ENCODE measurements at places on chromosomes 5 and 9. TPM values are rescaled to one million over a fixed set of nuclear protein-coding genes. Genes with fewer than 3 reads are reported as not detected.

- H3K27ac ChIP-seq: no peak overlapping the region
- H3K4me3 ChIP-seq: no peak overlapping the region
- no peaks in the 10 kb centered on the region for H3K4me1 ChIP-seq
- H3K27me3 ChIP-seq: peaks cover 15% of the 10 kb centered on the region
Observed at GRCh38 chr9:91992461-91993041, 42.5 kb upstream of the ROR2 start.

LYRM7 gene
- total RNA-seq: 16.6 TPM

FOXD4 gene
- total RNA-seq: not detected

FOXD4L3 gene
- total RNA-seq: not detected

DNA sequence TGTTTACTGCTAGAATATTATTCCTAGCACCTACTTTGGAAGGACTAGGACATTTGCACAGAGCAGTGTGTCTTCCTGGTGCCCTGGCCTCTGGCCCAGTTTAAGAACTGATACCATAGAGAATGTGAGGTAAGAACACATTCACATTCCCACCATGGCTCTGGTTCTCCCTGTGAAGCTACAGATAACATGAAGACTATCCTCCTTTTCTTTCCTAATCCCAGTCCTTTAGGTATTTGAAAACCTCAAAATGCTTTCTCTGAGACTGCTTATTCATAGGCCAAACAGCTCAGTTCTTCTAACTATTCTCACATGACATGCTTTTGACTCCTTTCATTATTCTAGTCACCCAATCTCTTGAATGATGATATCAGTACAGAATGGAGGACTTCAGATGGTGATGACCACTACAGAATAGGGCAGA is 11.9 kb downstream of the FAM219A start:
- peaks cover 6% of the 10 kb centered on the region for H3K4me1 ChIP-seq
- H3K36me3 ChIP-seq: no peaks in the 10 kb centered on the region
- H3K4me3 ChIP-seq: no peak overlapping the region
- H3K27me3 ChIP-seq: no peaks in the 10 kb centered on the region
- DNase-seq: no peak

PCDHB9 gene
- not detected for total RNA-seq

OR1J2 gene
- not detected for total RNA-seq

GRCh38 chr5:21594566-21594965 is 1258.6 kb downstream of the CDH12 start:
- no peak overlapping the region for H3K27ac ChIP-seq
- H3K27me3 ChIP-seq: no peaks in the 10 kb centered on the region
- peaks cover 2% of the 10 kb centered on the region for H3K36me3 ChIP-seq
- no peak for DNase-seq
- no peaks in the 10 kb centered on the region for H3K4me1 ChIP-seq

BHMT gene
- total RNA-seq: not detected

GRCh38 chr9:114462791-114463190 is 42.5 kb downstream of the WHRN start:
- no peak overlapping the region for H3K27ac ChIP-seq
- H3K4me1 ChIP-seq: no peaks in the 10 kb centered on the region
- H3K27me3 ChIP-seq: no peaks in the 10 kb centered on the region
- H3K36me3 ChIP-seq: no peaks in the 10 kb centered on the region

CCDC152 gene
- 6.2 TPM for total RNA-seq

DNA sequence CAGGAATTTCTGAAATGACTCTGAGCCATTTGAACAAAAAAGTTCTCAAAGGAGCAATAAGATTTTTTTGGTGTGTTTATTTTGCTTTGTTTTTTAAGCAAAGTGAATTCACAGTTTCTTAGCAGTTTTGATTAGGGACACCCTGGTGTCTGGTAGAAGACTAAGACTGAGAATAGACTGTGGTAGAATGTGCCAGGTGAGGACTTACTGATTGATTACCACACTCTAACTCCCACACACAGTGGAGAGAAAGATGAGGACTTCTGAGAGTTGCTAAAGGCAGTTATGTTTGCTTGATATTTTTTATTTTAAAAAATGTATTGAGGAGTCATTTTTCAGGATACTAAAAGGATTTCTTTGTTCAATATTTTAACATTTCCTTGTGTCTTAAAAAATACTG is 175.1 kb downstream of the CD180 start:
- H3K27ac ChIP-seq: no peak overlapping the region
- H3K36me3 ChIP-seq: peaks cover 4% of the 10 kb centered on the region
- H3K4me1 ChIP-seq: peaks cover 30% of the 10 kb centered on the region
- DNase-seq: no peak

DNA sequence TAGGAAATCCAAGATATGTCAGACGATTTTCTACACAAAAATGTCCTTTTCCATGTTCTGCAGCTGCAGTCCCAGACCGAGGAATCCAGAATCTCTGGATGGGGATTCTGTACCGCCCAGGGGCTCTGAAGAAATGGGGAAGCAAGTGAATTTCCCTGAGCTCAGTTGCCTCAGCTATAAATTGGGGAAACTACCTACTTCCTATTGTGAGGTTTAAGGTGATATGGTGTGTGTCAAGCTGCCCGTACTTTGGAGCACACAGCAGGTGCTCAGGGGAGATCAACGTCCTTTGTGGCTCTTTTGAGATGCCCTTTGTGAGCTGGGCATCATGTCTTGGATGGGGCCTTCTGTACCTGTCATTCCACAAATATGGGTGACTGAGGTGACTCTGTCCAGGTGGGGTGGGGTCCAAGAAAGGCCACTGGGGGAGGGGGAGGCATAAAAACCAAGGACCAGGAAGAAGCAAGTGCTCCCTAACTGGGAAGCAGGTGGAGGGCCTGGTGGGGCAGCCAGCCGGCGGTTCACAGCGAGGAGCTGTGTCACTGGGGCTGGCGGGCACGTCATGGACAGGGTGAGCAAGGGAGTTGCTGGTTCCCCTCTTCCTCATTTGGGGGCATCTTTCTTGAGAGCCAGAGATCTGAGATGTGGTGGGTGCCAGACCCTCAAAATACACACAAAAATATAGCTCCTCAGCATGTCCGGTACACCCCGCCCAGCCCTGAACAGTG is 116.0 kb downstream of the CRB2 start:
- H3K4me1 ChIP-seq: no peaks in the 10 kb centered on the region
- H3K27me3 ChIP-seq: no peaks in the 10 kb centered on the region
- DNase-seq: no peak
- H3K36me3 ChIP-seq: no peaks in the 10 kb centered on the region
- H3K27ac ChIP-seq: no peak overlapping the region
- H3K4me3 ChIP-seq: no peak overlapping the region

PRDM9 gene
- total RNA-seq: not detected

SLC46A2 gene
- not detected for total RNA-seq

ALDH1A1 gene
- not detected for total RNA-seq

GRCh38 chr5:10860645-10861422 is 99.8 kb upstream of the DAP start:
- H3K27me3 ChIP-seq: peaks cover 12% of the 10 kb centered on the region
- no peak overlapping the region for H3K27ac ChIP-seq
- DNase-seq: no peak
- peaks cover 2% of the 10 kb centered on the region for H3K4me1 ChIP-seq
- H3K36me3 ChIP-seq: no peaks in the 10 kb centered on the region

FOXE1 gene
- not detected for total RNA-seq
